Central memory CD4-positive, alpha-beta T cell (primary cell): ENCODE measurements at places on chromosomes 12 and 14.

DNA sequence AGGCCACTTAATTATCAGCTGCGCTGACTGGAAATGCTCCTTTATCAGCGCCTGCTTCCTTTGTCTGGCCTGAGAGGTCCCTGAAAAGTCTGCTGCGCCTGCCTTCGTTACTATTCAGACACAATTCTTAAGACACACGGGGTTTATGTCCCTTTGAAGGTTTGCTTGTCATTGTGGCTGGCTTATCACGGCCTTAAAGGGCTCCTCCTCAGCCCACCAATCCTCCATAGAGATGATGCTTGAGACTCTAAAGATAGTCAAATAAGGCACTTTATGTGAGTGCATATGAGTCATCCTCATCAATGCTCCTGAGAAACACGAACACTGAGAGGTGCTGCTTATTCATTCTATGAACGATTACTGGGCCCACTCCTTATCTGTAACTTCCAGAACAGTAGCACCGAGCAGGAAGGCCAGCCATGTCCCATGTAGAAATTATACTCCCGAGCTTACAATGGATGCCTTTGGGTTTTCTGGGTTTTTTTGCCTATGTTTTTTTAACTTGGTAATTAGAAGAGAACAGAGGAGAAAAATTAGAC, 1268.2 kb upstream of the TMEM132C start:
- no peak for DNase-seq

DNA sequence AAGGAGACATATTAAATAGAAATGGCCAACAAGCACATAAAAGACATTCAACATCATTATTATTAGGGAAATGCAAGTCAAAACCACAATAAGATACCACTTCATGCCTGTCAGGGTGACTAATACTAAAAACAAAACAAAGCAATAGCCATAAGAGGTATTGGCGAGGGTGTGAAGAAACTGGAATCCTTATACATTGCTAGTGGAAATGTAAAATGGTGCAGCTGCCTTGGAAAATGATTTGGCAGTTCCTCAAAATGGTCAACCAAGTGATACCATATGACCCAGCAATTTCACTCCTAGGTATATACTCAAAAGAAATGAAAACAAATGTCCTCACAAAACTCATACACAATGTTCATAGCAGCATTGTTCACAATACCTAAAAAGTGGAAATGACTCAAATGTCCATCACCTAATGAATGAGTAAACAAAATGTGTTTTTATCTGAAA, 27.0 kb downstream of the GPR135 start:
- DNase-seq = no peak

GRCh38 chr12:67433385-67434175, 164.4 kb downstream of the CAND1 start:
- no peak for DNase-seq

- DNase-seq = no peak
Observed at GRCh38 chr12:111761099-111761498, 5.6 kb upstream of the ALDH2 start.

DNA sequence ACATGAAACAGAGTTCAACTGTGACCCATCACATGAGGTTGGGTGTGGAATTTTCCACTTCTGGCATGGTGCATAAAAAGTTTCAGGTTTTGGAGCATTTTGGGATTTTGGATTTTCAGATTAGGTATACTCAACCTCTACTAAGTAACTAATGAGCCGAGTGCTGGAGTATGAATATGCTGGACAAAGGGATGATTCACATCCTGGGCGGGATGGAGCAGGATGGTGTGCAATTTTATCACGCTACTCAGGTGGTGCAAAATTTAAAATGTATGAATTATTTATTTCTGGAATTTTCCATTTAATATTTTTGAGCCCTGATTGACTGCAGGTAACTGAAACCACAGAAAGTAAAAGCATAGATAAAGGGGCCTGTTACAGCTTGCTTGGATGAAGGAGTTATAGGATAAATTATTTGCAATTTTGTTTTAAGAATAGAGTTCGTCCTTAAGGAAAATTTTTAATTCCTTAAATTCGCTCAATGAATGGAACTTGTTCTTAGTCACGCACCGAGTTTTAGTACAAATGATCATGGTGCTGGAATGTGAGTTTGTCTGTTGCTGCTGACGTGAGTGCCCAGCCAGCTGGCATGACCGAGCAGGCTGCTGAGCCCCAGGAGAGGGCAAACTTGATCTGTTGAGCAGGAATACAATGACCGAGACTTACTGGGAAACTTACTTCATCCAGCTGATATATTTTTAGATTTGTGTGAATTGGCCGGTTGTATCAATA, 176.3 kb downstream of the ESR2 start:
- no peak for DNase-seq

- no peak for DNase-seq
Observed at GRCh38 chr14:44352201-44352600, 154.9 kb downstream of the FSCB start.

DNA sequence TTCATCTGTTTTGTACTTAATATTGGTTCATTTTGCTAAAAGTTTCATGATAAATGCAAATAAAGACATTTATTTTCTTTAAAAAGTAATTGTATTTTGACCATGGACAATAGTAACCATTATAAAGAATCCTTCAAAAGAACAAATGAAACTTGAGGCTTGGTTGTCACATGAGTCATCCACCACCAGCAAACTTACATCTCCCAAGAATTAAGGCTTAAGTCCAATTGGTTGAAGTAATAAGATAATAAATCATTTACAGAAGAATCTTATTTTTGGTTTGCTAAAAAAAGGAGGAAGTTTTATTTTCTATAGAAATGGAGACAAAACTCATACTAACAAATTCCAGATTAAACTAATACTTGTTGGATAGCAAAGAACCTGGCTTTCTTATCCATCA, 84.8 kb upstream of the KITLG start:
- DNase-seq = no peak

DNA sequence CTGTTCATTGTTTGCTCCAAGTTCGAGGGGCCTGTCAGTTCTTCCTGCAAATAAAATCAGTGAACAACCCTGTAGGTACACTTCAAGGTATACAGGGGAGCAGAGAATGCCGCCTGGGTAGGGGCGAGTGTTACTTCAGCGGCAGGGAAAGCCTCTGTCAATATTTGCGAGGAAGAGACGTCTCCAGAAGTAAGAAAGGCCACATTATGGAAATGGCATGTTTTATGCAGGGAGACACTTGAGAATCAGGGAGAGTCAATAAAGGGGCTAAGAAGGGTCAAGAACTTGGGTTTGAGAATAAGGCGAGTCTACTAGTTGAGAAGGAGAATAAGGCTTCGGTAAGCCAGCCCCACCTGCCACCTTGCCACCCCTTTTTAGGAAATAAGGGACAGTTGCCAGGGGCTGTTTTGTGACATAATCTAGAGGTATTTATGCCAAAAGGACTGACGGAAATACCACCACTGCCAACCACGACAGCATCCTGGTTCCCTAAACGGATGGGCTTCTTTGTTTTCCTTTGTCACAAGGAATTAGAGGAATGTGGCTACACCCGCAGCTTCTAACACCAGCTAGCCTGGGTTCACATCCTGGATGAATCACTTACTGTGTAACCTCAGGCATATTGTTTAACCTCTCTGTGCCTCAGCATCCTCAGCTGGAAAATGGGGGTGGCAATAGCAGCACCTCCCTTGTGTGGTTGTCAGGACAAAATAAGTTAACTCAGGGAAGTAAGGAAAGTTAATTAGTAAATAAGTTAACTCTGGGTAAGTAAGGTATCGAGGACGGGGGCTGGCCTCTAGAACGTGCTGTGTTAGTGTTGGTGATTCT, 67.7 kb downstream of the EID3 start:
- DNase-seq = no peak

GRCh38 chr12:46218322-46219095, 50.3 kb downstream of the SLC38A1 start:
- DNase-seq = no peak

GRCh38 chr12:98227162-98227561, 288.2 kb upstream of the TMPO start:
- no peak for DNase-seq

DNA sequence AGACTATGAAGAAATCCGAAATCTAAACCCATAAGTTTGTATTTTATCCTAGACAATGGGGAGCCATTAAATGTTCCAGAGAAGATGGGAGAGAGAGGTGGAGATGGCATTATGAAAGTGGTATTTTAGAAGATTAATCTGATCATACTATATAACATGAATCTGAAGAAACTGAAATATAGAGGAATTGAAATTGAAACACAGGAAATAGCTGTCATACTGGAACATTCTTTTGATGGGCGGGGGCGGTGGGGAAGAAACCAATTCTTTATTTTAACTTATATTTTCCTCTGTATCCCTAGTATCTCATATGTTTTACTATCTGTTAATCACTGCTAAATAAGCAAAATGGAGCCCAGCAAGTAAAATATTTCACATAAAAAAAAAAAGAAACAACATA, 27.0 kb upstream of the FOXN3 start:
- no peak for DNase-seq

- no peak for DNase-seq
Observed at GRCh38 chr12:39887856-39888255, 218.0 kb downstream of the SLC2A13 start.

- DNase-seq = no peak
Observed at GRCh38 chr14:79670811-79671210, 540.5 kb downstream of the DIO2 start.

DNA sequence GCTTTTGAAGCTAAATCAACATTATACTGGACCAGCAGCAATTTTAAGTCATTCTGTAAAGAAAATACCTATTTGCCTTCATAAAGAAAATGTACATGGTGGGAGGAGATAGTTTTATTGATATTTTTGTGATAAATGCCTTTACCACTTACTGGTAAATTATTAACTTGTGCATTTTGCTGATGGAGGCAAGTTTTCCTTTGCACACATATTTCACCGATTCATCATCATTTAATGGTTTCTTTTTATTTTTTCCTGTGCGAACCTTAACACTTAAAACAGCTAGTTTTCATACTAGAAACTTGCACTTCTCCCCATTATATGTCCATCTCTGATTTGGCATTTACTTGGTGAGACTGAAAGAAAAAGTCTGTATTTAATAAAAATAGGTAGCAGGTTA, 239.3 kb downstream of the TRHDE start:
- DNase-seq = no peak

- no peak for DNase-seq
Observed at GRCh38 chr12:27922531-27923139, 49.9 kb downstream of the PTHLH start.

DNA sequence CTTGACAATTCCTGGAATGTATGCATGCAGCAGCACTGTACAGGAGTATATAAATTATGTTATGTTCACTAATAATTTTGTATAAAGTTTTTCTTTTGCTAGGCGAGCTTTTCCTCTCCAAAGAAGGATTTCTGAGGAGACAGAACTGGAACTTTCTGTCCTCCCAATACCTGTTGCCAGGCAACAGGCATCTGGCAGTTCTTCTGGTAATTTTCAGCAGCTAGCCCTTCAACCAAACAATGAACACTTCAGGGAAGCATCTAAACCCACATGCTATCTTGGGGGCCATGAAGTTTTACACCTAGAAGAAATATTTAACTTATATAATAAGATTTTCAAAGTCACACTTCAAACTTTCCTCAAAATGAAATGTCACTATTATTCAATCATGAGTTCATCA, 162.9 kb upstream of the SYT10 start:
- DNase-seq = no peak

DNA sequence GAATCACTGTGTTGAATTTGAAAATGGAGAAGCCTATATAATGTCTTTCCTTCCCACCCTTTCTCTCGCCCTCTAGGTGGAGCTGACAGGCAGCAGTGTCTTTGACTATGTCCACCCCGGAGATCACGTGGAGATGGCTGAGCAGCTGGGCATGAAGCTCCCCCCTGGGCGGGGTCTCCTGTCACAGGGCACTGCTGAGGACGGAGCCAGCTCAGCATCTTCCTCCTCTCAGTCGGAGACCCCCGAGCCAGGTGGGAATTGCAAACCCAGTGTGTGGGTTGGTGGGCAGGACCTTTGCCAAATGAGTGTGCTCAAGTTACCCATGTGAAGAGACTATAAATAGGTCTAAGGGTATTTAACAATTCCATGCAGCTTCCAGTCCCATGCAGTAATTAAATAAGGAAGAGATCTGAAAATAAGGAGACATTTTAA, 274.7 kb downstream of the EGLN3 start:
- no peak for DNase-seq

GRCh38 chr14:105855246-105855892, 329.0 kb downstream of the TMEM121 start:
- no peak for DNase-seq
